ENCODE measurements at places on chromosomes 16 and 17.

GRCh38 chr17:6420173-6420641 is 14.7 kb downstream of the AIPL1 start:
- no peak for DNase-seq

- DNase-seq, result no peak
Measured at GRCh38 chr17:75906143-75906884, 1.6 kb upstream of the MRPL38 start.

- no peak for DNase-seq
Measured at GRCh38 chr17:41103896-41104295, 1.3 kb upstream of the KRTAP4-9 start.

DNA sequence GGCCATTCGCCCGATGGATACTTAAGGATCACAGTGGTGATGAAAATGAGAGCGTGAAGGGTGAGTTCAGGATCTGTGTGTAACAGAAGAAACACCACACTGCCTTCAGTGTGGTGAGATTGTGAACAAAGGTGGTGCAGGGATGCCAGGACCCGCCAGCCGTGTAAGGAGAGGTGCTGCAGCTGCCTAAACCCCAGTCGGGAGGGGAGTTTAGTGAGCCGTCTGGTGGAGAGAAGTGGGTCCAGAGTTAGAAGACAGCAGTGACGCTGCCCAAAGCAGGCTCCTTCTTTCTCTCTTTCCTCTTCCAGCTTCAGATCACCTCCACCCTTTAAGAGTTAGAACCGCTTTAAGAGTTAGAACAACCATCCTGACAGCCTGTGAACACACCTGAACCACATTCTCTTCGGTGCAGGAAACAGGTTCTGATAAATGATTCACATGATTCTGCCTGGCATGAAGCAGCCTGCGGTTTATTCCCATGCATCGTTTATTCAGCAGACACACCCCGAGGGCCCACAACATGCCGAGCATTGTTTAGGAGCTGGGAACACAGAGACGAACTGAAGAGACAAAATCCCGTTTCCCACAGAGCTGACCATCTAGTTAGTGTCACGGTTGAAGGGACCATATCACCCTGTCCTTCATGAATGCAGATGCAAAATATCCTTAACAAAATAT is 84.0 kb upstream of the DNAH17 start:
- DNase-seq, result no peak

GRCh38 chr17:15951368-15952047 is 6.6 kb downstream of the ADORA2B start:
- DNase-seq, result no peak

- DNase-seq, result no peak
Measured at GRCh38 chr16:10787304-10787703, 31.3 kb downstream of the TVP23A start.

DNA sequence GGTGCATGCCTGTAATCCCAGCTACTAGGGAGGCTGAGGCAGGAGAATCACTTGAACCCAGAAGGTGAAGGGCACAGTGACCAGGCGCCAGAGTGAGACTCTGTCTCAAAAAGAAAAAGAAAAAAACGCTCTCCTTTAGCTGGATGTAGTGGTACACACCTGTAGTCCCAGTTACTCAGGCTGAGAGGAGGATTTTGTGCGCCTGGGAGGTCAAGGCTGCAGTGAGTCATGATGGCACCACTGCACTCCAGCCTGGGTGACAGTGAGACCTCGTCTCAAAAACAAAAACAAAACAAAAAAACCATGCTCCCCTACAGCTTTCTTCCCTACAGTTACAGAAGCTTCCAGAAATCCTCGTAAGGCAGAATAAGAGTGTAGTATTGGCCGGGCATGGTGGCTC is 33.1 kb upstream of the ST6GALNAC1 start:
- DNase-seq, result no peak

GRCh38 chr17:59431601-59432000 is 100.1 kb downstream of the YPEL2 start:
- DNase-seq, result no peak

GRCh38 chr16:27685807-27686206 is 135.9 kb downstream of the KATNIP start:
- DNase-seq, result no peak

- no peak for DNase-seq
Measured at GRCh38 chr17:29615048-29615385, 7.7 kb downstream of the CORO6 start.

DNA sequence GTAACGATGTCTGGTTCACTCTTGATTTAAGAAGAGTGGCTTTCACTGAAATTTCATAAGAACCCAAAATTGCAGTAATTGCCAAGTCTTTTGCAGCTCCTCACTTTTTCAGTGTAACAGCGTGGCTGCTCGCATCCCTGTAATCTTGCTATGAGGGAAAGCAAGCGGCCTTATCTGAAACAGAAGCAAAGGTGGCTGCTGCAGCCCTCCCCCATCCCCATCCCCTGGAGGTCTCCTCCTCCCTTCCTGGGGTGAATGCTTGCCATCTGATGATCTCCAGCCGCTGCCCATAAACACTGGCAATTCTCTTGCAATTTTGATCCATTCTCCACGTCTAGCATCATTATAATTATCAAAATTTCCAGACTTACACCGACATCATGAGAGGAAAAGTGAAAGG is 182.5 kb upstream of the ASIC2 start:
- DNase-seq, result no peak

- DNase-seq, result no peak
Measured at GRCh38 chr17:14323522-14323981, 22.7 kb downstream of the HS3ST3B1 start.

DNA sequence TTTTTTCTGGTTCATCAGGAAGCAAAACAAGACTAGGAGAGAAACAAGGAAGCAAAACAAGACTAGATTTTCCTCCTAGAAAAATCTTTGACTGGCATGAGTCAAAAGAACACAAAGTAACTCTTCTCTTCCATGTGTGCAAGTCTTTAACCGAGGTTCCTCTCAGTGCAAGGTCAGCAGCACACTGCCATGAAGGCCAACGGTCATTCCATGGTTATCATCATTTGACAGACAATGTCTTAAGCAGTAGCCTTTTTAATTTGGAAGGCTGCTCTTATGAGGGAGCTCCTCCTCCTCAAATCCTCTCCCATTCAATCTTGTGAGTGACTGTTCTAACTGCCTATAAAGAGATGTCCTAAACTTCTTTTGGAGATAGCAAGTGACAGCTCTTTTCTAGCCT is 15.4 kb upstream of the DHRS13 start:
- no peak for DNase-seq

DNA sequence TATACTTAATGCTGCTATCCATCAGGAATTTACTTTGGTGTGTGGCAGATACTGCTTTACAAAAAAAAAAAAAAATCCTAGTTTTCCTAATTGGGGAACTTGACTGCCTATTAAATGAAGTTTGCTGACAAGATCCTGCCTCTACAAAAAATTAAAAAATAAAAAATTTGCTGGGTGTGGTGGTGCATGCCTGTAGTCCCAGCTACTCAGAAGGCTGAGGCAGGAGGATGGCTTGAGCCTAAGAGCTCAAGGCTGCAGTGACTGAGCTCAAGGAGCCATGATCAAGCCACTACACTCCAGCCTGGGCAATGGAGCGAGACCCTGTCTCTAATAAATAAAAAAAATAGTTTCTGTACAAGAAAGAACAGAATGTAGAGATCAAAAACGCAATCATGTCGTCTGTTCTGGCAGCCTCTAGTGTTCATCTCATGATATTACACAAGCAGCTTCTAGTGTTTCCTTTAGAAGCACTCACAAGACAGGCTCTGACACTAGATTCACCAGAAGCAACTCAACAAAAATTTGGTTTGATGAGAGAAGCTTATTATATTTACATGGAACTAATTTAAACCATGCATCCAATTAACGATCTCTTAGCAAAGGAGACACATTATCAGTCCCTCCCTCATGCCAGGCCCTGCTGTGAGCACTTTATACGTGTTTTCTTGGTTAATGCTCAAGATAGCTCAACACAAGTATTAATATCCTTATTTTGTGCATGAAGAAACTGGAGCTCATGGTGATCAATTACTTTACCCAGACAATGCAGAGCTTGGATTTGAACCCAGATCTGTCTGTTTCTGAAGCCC is 6.8 kb upstream of the KRTAP17-1 start:
- DNase-seq, result no peak

GRCh38 chr17:9410301-9410700 is 165.3 kb downstream of the STX8 start:
- no peak for DNase-seq

GRCh38 chr17:6435968-6436367 is 1.0 kb upstream of the AIPL1 start:
- peak; percentile 37 for DNase-seq

DNA sequence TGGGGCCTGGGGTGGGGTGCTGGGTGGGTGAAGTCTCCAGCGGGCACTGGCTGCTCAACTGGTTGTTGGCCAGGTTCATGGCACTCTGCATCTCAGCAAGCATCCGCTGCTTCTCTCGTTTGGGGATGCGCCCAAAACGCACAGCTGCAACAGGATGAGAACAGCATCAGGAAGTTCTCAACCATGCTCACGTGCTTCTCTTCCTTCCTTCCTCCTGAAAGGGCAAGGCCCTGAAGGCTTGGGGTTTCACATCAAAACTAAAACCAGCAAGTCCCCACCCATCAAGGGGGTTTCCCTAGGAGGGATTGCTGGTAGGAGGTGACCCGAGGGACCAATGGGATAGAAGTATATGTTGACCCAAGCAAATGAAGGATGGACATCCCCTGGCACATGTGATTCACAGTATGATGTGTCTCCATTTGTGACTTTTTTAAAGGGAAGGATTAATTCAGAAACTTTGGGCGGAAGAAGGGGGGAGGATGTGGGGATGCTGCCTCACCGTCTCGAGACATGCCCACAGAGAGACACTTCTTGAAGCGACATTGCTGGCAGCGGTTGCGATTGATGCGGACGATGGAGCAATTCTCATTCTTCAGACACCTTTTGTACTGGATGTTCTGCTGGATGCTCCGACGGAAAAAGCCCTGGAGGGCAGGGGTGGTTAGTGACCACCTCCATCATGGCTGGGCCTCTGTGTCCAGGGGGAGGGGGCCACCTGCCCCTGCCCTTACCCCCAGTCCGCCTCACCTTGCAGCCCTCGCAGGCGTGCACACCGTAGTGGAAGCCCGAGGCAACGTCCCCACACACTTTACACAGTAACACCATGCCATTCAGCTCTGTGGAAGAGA is 4.2 kb downstream of the NR1D1 start:
- peak; percentile 45 for DNase-seq

GRCh38 chr17:27630607-27631410 is at the start of gene LGALS9:
Gene LGALS9, plus strand, starts transcription at chr17:27631188. Its CDS starts 78 bp downstream, at chr17:27631266.
- DNase-seq, result no peak

GRCh38 chr16:28617874-28618273 is 8.0 kb upstream of the SULT1A1 start:
- DNase-seq, result no peak

DNA sequence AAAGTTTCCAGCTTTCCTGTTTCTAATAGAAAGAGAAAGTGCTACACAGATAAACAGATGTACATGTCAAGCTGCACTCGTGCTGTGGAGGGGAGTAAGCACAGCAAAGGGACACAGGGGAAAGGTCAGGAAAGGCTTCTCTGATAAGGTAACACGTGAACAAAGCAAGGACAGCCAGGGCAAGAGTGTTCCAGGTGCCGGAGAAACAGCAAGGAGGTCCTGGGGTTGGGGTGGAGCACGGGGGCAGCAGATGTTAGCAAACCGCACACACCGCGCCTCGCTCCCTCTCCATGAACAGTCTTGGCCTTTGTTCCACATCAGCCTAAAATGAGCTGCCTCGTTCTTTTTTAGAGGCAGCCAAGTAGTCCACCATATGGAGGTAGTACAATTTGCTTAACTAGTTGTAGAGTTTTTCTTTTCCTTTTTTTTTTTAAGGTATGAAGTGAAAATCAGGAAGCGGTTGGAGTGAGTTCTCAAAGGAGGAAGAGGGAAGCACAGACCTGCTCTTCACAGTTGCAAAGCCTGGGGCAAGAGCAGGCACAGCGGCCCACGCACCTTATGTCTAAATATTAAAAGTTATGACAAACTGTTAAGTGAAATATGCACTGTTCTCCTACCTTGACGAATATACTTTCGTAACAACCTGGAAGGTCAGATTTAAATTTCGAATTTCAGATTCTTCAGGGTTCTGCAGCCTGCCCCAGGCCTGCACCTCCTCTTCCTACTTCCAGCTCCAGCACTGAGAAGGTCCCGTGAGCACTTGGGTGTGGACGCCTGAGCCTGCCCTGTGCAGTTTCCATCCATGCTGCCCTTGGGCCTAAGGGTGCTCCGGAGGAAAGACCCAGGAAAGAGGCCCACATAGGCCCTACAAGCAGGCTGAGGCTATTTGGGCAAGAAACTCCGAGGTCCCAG is 41.5 kb upstream of the RPH3AL start:
- no peak for DNase-seq

DNA sequence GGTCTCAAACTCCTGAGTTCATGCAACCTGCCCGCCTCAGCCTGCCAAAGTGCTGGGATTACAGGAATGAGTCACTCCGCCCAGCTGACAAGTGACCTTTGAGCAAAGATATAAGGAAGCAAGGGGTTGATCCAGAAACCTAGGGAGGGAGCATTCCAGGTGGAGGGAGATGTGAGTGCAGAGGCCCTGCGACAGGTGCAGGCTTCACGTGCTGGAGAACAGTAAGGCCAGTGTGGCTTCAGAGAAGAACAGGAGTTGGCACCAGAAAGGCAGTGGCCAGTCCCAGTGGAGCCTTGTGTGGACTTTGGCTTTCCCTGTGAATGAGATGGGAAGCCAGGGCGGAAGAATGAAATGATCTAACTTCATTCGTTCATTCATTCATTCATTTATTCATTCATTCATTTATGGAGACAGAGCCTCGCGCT is 73.6 kb upstream of the HAS3 start:
- DNase-seq, result no peak

- no peak for DNase-seq
Measured at GRCh38 chr17:2707721-2708584, 3.6 kb downstream of the CLUH start.

DNA sequence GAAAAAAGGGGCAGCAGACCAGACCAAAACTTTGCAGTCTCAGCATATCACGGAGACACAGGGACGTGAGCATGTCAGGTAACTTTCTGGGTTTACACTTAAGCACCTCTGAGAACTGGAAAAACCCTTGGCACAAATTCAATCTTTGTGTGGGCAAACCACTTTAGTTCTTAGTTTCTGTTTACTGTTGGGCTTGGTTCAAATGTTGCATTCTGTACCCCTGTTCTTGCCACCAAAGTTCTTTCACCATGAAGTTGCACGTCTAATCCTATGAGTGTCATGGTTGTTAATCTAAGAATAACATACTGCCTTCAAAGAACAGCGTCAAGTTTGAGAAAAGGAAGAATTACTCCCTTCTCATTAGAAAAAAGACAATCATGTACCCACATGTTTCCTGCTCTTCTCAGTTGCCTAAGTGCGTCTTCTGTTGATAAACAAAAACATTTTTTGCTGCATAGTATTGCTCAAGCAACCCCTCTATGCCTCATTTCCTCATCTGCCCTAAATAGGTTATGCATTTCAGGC is 11.6 kb downstream of the KRT33A start:
- no peak for DNase-seq

- DNase-seq, result no peak
Measured at GRCh38 chr17:45296003-45296832, 20.6 kb downstream of the MAP3K14 start.

All from activated CD4-positive, CD25-positive, alpha-beta regulatory T cell (primary cell).